Activated naive CD8-positive, alpha-beta T cell treated with anti-CD3 and anti-CD28 coated beads, Interleukin-2, amount 10 ng/mL, durations not matched to agents 7 days and 5 days (primary cell): ENCODE measurements at places on chromosomes 4 and X.

GRCh38 chr4:139295206-139295941, 5.9 kb upstream of the NAA15 start:
- peaks cover 13% of the 10 kb centered on the region for H3K36me3 ChIP-seq
- H3K27ac ChIP-seq = peak overlapping the region; percentile 93
- H3K4me1 ChIP-seq = peaks cover 19% of the 10 kb centered on the region
- peak overlapping the region; percentile 98 for H3K4me3 ChIP-seq
- peak; percentile 100 for DNase-seq
- no peaks in the 10 kb centered on the region for H3K27me3 ChIP-seq

DNA sequence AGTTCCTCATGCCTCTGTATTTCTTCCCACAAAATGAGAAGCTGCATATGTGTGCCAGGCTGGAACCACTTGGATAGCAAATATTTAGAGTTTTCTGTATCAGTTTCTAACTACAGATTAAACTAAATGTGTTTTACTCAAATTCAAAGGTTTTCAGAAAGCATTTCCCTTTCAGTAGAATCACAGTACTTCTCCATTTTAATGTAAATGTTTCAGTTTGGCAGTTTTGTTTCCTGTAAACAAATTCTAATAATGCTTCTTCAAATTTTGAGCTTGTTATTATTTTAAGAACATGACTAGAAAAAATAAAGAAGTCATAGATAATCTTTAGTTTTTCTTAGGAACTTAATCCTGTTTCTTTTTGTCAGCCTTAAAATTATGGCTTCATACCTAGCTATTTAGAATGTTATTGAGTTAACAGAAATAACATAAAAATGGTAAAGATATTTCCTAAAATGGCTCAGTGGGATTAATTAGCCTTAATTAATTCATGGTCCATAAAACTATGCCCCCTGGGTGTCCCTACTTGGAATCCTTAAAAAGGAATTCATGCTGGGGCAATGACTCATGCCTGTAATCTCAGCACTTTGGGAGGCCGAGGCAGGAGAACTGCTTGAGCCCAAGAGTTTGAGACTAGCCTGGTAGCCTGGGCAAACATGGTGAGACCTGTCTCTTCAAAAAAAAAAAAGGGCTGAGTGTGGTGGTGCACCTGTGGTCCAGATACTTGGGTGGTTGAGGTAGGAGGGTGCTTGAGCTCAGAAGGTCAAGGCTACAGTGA, 83.8 kb upstream of the GPR34 start:
- no peak overlapping the region for H3K4me3 ChIP-seq
- H3K27me3 ChIP-seq = no peaks in the 10 kb centered on the region
- peaks cover 11% of the 10 kb centered on the region for H3K36me3 ChIP-seq
- H3K27ac ChIP-seq = no peak overlapping the region
- no peak for DNase-seq

- H3K4me1 ChIP-seq = peaks cover 43% of the 10 kb centered on the region
- H3K36me3 ChIP-seq = peaks cover 33% of the 10 kb centered on the region
- H3K27ac ChIP-seq = peak overlapping the region; percentile 82
- no peak for DNase-seq
Observed at GRCh38 chr4:10091531-10092181, 24.9 kb downstream of the WDR1 start.

DNA sequence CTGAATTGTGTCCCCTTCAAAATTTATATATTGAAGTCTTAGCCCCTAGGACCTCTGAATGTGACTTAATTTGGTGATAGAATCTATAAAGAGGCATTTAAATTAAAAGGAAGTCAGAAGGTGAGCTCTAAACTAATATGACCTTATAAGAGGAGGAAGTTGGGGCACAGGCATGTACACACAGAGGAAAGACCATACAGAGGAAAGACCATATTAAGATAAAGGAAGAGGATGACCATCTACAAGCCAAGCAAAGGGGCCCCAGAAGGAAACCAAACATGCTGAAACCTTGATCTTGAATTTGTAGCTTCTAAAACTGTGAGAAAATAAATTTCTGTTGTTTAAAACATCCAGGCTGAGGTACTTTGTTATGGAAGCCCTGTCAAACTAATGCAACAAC, 26.9 kb upstream of the CYBB start:
- peaks cover 10% of the 10 kb centered on the region for H3K4me1 ChIP-seq
- H3K4me3 ChIP-seq = no peak overlapping the region
- no peaks in the 10 kb centered on the region for H3K27me3 ChIP-seq
- no peak for DNase-seq

GRCh38 chrX:23773601-23774175, 9.3 kb upstream of the SAT1 start:
- H3K4me1 ChIP-seq = peaks cover 8% of the 10 kb centered on the region
- DNase-seq = no peak

DNA sequence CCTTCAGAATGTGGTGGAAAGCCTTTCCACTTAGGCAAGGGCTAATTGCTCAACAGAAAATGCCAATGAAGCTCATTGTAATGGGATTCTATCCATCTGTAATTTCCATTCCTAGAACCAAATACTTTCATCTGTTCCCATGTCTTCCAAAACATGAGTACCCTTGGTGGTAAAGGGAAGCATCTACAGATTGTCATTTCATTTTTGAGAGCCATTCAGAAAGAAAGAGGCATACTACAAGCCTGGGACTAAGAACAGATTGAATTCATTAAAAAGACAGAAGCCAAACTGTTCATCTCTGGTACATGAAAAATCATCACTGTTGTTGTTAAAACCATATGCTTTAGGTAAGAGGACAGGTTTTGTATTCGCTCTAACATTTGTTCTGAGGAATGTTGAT, 43.6 kb upstream of the DCTD start:
- peaks cover 12% of the 10 kb centered on the region for H3K27me3 ChIP-seq
- H3K4me3 ChIP-seq = no peak overlapping the region
- no peaks in the 10 kb centered on the region for H3K4me1 ChIP-seq
- H3K36me3 ChIP-seq = no peaks in the 10 kb centered on the region
- no peak overlapping the region for H3K27ac ChIP-seq

GRCh38 chrX:28188526-28188925, 207.3 kb upstream of the DCAF8L1 start:
- no peaks in the 10 kb centered on the region for H3K4me1 ChIP-seq
- no peaks in the 10 kb centered on the region for H3K36me3 ChIP-seq
- no peaks in the 10 kb centered on the region for H3K27me3 ChIP-seq
- no peak overlapping the region for H3K27ac ChIP-seq
- H3K4me3 ChIP-seq = no peak overlapping the region

- no peaks in the 10 kb centered on the region for H3K27me3 ChIP-seq
- H3K4me1 ChIP-seq = no peaks in the 10 kb centered on the region
- no peaks in the 10 kb centered on the region for H3K36me3 ChIP-seq
- H3K27ac ChIP-seq = no peak overlapping the region
Observed at GRCh38 chrX:15233416-15234015, 36.4 kb downstream of the ASB9 start.

DNA sequence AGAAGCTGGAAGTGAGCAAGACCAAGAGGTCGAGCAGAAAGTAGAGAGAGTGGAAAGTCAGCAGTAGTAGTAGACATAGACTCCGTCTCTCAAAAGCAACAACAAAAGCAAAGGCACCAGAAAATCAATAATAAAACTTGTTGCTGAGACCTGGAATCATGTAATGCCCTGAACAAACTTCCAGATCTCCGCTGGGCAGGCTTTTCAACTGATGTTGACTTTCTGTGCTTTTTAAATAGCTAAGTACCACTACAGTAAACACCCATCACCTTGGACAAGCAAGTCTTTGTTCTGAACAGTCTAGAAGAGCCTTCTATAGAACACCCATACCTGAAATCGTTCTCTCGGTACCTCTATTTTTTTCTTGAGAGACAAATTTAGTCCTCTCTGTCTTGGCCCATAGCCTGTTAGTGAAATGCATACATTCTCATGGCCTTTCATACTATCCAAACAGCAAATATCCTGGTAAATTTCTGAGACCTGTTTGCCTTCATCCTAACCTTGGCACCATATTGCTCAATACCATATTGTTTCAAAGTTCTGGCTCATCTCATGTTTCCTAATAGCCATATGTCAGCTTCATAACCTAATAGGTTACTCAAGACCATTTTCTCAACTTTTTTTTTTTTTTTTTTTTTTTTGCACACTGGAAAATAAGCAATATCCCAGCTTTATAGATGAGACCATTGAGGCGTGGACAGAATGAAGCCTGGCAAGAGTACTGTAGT, 200.6 kb upstream of the RBPJ start:
- H3K36me3 ChIP-seq = peaks cover 2% of the 10 kb centered on the region
- DNase-seq = no peak
- no peak overlapping the region for H3K27ac ChIP-seq
- H3K27me3 ChIP-seq = peaks cover 15% of the 10 kb centered on the region
- no peaks in the 10 kb centered on the region for H3K4me1 ChIP-seq

DNA sequence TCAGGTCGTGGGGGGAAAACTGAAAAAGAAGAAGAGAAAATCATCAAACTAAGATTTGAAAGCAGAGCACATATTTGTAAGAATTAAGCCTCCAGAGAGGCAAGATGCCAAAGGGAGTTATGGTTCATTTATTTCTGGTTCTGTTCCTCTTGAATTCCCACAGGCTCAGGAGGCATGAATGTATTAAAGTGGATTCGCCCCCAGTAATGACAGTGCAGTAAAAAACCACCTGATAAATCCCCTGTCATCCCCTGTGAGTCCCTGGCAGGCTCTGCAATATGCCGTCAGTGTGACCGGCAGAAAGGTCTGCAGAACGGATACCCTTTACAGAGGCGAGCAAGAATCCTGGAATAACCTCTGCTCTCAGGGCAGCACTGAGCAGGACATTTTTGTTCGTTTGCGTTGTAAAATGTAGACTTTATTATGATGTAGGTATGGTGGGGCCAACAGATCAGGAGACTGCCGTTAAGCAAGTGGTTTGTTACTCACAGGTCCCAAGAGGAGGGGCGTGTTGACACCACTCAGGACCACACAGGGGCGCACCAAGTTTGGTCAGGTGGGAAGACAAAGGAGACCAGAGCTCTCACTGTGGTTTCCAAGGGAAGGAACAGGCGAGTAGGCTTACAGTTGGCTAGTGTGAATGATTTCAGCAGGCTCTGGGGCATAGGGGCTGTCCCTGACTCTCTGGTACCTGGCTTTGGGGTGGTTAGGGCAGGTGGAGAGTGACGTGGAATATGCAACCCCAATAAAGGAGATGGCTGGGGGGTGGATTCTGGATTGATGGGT, 75.3 kb downstream of the DHRSX start:
- no peak overlapping the region for H3K4me3 ChIP-seq
- H3K27ac ChIP-seq = no peak overlapping the region
- no peaks in the 10 kb centered on the region for H3K4me1 ChIP-seq
- no peak for DNase-seq

DNA sequence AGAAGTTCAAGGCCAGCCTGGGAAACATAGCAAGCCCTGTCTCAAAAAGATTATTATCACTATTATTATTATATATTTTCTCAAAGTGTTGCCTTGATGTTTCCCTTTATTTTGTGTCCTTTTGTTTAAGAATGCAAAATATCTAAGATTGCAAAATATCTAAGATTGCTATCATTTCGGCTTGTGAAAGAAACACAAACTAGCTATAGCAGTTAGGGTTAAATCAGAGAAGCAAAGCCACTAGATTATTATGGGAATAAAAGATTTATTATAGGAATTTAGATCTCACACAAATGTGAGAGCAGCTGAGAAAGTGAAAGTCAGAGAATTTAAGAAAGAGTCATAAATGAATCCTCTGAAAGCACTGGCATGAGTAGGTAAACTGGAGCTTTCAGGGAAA, 18.0 kb upstream of the TMEM184C start:
- peaks cover 3% of the 10 kb centered on the region for H3K27me3 ChIP-seq
- peaks cover 6% of the 10 kb centered on the region for H3K4me1 ChIP-seq
- no peak overlapping the region for H3K4me3 ChIP-seq
- H3K27ac ChIP-seq = no peak overlapping the region

DNA sequence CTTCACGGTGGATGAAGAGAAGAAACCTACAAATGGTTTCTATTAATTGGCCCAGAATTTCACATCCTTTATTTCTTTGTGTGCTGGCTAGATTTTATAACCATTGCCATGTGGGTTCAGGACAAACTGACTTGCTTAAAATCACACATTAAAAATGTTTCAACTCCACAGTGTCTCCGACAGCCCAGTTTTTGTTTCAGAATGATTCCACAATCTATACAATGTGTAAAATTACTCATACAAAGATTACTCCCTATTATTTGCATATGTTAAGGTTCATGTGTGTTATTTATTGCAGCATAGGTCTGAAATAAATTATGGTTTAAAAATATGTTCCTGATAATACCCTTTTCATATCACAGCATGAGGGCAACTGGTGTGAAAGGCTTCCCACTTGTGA, 20.6 kb downstream of the DCHS2 start:
- no peak overlapping the region for H3K27ac ChIP-seq
- no peak for DNase-seq
- peaks cover 26% of the 10 kb centered on the region for H3K27me3 ChIP-seq
- no peak overlapping the region for H3K4me3 ChIP-seq
- H3K36me3 ChIP-seq = no peaks in the 10 kb centered on the region
- no peaks in the 10 kb centered on the region for H3K4me1 ChIP-seq

DNA sequence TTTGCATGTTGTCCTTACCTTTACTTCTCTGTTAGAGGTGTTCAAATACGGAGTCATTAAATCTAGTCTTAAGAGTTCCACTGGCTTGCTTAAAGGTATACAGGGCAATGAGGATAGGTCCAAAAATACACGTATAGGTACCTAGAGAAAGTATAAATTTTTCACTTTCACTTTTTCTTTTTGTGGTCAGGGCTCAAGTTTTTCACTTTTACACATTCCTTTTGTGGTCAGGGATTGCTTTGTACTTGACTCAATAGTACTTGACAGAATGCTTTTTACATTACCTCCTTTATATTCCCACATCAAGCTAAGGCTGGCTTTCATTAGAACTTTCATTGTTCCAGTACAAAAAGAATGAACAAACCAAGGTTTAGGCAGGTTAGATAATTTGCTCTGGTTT, 21.7 kb downstream of the TMEM184C start:
- no peaks in the 10 kb centered on the region for H3K27me3 ChIP-seq
- H3K36me3 ChIP-seq = peaks cover 68% of the 10 kb centered on the region
- DNase-seq = no peak
- H3K4me1 ChIP-seq = peaks cover 18% of the 10 kb centered on the region
- peak overlapping the region; percentile 58 for H3K4me3 ChIP-seq
- peak overlapping the region; percentile 65 for H3K27ac ChIP-seq

DNA sequence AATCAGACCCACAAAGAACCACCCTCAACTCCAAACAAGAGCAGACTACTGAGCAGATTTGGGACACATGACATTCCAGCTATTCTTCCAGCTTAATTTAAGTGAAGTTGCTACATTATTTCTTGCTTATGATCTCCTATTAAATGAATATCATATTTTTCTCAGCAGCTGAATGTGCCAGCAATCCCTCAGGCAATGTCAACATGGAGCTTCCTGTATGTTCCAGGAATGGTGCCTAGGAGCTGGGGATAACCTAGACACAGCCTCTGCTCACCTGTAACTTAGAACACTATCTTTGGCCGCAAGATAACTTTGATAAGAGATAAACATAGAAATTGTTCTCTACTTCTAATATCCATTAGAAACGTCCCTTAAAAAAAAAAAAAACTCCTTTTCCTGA, 274.4 kb upstream of the RASGEF1B start:
- no peak overlapping the region for H3K4me3 ChIP-seq
- no peak for DNase-seq
- H3K27me3 ChIP-seq = no peaks in the 10 kb centered on the region
- H3K27ac ChIP-seq = no peak overlapping the region
- no peaks in the 10 kb centered on the region for H3K36me3 ChIP-seq

DNA sequence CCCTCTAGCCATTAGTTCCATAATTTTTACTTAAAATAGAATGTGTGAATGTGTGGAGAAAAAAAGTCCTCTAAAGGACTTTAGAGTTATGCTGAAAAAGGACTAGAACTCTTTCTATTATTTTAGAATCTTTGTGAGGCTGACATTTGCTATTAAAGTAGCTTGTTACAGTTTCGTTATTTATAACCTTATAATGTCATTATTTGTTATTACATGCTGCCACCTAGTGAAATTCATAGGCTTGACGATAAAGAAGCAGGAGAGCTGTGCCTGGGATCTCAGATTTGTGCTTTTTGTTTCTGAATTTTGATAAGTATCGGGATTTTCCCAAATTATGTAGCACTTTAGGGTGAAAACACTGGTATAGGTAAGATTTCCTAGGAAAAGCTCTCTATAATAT, 38.5 kb upstream of the TAPT1 start:
- no peak for DNase-seq
- H3K4me3 ChIP-seq = no peak overlapping the region
- peaks cover under 1% of the 10 kb centered on the region for H3K4me1 ChIP-seq
